ENCODE measurements at places on chromosomes 4 and X.

GRCh38 chr4:107252571-107252970, 216.5 kb upstream of the DKK2 start:
- DNase-seq: no peak

DNA sequence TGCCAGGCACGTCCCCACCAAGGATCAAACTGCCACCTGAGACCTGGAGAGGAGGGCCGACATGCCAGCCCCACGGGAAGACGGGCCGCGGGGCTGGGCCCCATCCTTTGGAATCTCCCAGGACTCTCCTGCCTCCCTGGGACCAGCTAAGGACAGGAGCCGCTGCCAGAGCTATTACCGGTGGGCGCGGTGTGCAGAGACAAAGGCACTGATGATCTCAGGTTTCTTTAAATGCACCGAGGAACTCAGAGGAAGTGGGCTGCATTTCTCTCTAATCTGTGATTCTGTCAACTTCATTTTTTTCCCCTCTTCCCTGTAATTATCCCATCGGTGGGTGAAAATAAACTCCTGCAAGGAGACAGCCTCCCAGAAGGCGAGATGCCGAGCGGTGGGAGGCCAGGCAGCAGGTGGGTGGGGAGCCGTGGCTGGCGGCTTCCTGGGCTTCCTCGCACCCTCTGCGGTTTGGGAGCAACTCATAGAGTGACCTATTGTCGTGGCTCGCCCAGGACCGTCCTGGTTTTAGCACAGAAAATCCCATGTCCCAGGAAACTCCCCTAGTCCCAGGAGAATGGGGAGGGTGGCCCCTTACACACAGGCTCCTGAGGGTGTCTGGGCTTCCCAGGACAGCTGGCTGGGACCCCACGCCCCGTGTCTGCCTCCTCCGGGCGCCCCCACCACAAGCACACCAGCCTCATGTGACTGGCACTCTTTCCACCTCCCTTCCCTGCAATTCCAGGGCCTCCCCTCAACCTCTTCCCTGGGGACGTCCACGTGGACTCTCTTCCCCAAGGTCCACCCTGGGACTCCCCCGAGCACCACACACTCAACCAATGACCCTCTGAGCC, 62.3 kb upstream of the ADRA2C start:
- no peak for DNase-seq

DNA sequence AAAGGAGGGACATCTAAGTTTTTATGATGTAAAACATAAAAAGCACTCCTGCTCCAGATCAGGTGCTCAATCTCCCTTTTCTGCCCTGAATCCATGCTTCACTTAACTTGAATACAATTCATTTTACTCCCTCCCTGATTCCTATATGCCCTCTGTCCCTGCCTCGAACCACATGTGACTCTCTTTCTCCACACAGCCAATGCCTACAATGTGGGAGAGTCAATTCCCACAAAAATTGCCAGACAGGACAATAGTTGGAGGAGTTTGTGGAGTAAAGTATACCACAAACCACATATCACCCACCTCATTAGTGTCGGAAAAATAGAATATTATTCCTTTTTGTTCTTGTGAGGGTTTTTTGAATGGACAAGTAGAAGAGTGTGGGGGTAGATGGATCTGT, 9.7 kb downstream of the AMMECR1 start:
- no peak for DNase-seq

GRCh38 chr4:124810827-124811226, 98.3 kb upstream of the ANKRD50 start:
- no peak for DNase-seq

DNA sequence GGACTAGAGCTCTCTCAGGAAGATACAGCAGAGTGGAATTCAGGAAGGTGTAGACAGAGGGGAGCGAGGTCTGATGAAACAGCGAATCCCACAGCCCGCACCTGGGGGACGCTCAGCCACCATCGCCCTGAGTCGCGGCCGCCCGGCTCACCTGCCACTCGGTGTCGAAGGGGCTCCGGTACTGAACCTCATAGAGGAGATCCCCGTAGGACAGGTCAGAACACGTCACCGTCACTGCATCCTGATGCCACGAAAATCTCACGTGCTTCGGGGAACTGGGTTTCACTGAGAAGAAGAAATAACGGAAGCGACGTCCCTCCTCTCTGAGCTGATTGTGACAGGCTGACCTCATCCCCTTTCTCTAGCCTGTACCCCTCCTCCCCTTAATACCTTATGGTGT, 10.2 kb downstream of the CRLF2 start:
- no peak for DNase-seq

GRCh38 chr4:54076673-54077072, 12.3 kb upstream of the CHIC2 start:
- DNase-seq: no peak

- no peak for DNase-seq
Observed at GRCh38 chrX:118724365-118724764, 3.0 kb upstream of the IL13RA1 start.

DNA sequence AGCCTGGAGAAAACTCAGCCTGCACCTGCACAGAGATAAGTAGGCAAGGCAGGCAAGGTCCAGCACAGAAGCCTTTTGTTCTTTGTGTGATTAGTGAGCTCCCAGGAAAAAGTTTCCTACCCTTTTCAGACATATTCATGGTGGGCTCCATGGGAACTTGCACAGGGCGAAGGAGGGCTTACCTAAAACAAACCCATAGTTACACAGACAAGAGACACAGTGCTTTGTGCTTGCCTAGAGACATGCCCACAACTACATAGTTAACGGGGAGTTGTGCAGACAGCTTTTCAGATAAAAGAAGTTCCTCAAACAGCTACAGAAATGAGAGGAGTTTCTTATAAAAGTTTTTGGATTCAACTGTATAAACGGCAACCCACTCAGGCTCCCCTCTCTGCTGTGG, 180.5 kb downstream of the GLUD2 start:
- no peak for DNase-seq
